Glutamatergic neuron (in vitro differentiated cells): ENCODE measurements at places on chromosomes 16 and 17. TPM values are rescaled to one million over a fixed set of nuclear protein-coding genes. Genes with fewer than 3 reads are reported as not detected.

Gene ITGAD
- not detected for total RNA-seq

Gene KRTAP17-1
- total RNA-seq: not detected

Gene FOXL1
- total RNA-seq: not detected

DNA sequence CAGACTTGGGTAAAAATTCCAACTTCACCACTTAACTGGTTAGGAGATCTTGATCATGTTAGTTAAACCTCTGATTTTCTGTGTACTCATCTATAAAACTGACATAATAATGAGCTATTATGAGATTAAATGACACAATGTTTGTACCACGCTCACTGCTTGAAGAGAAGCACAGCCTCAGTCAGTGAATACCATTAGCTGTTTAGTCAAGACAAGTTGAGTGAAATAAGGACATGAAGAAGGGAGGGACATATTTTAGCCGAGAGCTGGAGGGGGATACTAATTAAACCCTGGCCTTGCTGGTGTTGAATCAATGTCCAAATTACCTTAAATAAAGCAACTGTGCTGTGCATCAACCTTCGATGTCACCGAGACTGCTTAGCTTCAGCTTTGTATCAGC, 105.1 kb upstream of the TOX3 start:
- H3K4me1 ChIP-seq: no peaks in the 10 kb centered on the region
- no peak overlapping the region for H3K4me3 ChIP-seq
- no peaks in the 10 kb centered on the region for H3K36me3 ChIP-seq
- no peak for DNase-seq

DNA sequence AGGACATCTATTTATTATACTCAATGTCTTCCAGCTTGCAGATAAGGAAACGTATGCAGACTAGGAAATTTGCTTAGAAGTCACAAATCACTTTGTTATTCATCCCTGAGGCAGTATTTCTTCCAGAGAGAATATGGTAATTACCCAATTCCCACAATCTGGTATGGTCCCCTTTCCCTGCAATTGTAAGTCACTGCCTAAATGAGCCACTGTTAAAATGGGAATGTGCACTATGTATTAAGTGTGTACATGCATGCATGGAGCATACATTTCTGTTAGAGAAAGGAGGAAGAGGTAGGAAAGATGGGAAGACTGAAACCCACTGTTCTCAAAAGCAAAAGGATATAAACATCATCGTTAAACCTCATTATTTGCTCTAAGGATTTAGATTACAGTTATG, 10.0 kb downstream of the NUFIP2 start:
- DNase-seq: no peak
- no peaks in the 10 kb centered on the region for H3K36me3 ChIP-seq
- peaks cover 16% of the 10 kb centered on the region for H3K4me1 ChIP-seq
- no peak overlapping the region for H3K27ac ChIP-seq
- peak overlapping the region; percentile 15 for H3K4me3 ChIP-seq
- H3K27me3 ChIP-seq: peaks cover 2% of the 10 kb centered on the region

GRCh38 chr17:58621174-58621573, 70.7 kb downstream of the TEX14 start:
- no peaks in the 10 kb centered on the region for H3K36me3 ChIP-seq
- no peak overlapping the region for H3K4me3 ChIP-seq
- H3K27ac ChIP-seq: no peak overlapping the region
- H3K27me3 ChIP-seq: peaks cover 3% of the 10 kb centered on the region
- DNase-seq: no peak

DNA sequence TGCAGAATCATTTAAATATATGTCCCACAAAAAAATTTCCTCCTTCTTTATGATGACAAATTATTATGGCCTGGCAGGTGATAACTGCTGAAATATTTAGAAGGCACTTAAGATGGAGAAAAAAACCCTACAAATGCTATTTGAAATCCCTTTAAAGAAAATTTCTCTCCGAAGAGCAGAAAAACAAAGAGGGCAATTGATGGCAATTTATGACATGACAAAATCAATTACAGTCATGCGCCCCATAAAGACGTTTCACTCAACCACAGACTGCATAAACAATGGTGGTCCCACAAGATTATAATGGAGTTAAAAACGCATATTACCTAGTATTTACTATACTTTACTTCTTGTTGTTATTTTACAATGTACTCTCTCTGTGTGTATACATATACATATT, 25.2 kb upstream of the KIF2B start:
- no peaks in the 10 kb centered on the region for H3K27me3 ChIP-seq
- no peaks in the 10 kb centered on the region for H3K36me3 ChIP-seq
- no peaks in the 10 kb centered on the region for H3K4me1 ChIP-seq
- no peak overlapping the region for H3K27ac ChIP-seq

- H3K4me3 ChIP-seq: no peak overlapping the region
- DNase-seq: peak; percentile 68
- no peaks in the 10 kb centered on the region for H3K36me3 ChIP-seq
- H3K4me1 ChIP-seq: no peaks in the 10 kb centered on the region
- no peak overlapping the region for H3K27ac ChIP-seq
These were observed 58.3 kb downstream of the SPACA3 start for GRCh38 chr17:33049781-33050414.

- no peak overlapping the region for H3K27ac ChIP-seq
- H3K4me1 ChIP-seq: no peaks in the 10 kb centered on the region
- no peak overlapping the region for H3K4me3 ChIP-seq
- H3K36me3 ChIP-seq: no peaks in the 10 kb centered on the region
- H3K27me3 ChIP-seq: peaks cover 1% of the 10 kb centered on the region
These were observed 71.5 kb upstream of the RCVRN start for GRCh38 chr17:9976283-9977179.

DNA sequence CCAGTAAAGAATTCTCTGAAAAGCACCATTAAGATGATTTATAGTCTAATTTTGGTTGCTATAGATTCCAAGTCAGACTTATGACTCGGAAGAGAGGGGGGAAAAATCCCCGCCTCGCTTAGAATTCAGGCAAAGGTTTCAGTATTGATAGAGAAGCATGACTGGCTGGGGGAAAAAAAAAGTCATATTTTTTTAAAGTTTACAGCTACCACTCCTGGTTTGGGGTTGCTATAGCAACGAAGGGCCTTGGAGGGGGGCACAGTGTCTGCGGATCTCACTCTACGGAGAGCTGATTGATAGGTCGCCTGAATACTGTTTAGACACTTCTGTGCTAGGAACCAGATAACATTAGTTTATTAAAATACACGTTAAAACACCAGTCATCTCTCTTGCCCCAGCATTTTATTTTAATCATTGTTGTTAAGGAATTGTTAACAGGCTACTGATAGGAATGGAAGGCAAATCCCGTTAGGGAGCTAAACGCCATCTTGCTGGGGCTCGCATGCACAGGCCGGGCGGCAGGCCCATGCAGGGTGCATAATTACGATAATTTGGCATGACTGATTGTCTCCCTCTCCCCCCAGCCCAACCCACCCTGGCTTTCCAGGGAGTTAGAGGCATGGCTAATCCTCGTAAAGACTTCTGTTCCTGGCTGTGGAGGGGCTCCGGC, 380.0 kb upstream of the XYLT1 start:
- peak; percentile 24 for DNase-seq
- H3K4me3 ChIP-seq: no peak overlapping the region
- peaks cover 5% of the 10 kb centered on the region for H3K4me1 ChIP-seq
- no peak overlapping the region for H3K27ac ChIP-seq

DNA sequence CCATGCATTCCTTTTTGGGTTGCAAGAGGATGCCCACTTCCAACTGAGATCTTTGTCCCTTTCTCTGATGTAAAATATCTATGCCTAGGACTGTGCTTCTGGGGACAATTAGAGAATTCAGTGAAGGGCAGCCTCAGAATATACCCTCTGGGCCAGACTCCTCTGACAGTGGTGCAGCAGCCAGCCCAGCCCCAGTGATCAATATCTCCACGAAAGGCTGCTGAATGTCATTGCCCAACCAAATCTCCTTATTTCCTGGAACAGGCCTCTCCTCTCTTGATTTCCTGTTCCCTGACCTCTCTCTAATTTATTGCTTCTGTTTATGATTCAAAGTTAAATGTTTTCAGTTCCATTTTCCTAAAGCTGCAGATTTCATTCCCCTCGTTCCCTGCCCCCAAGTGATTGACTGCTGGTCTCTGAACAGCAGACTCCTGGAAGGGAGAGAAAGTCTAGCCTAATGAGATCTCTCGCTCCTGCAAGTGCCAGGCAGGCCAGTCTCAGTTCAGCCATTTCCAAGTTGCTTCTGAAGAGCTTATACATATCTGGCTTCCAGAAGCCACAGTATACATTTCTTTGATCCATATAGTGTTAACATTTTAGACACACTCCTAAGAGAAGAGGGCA, 104.4 kb upstream of the SALL1 start:
- no peak for DNase-seq
- no peak overlapping the region for H3K4me3 ChIP-seq
- H3K36me3 ChIP-seq: peaks cover 11% of the 10 kb centered on the region

DNA sequence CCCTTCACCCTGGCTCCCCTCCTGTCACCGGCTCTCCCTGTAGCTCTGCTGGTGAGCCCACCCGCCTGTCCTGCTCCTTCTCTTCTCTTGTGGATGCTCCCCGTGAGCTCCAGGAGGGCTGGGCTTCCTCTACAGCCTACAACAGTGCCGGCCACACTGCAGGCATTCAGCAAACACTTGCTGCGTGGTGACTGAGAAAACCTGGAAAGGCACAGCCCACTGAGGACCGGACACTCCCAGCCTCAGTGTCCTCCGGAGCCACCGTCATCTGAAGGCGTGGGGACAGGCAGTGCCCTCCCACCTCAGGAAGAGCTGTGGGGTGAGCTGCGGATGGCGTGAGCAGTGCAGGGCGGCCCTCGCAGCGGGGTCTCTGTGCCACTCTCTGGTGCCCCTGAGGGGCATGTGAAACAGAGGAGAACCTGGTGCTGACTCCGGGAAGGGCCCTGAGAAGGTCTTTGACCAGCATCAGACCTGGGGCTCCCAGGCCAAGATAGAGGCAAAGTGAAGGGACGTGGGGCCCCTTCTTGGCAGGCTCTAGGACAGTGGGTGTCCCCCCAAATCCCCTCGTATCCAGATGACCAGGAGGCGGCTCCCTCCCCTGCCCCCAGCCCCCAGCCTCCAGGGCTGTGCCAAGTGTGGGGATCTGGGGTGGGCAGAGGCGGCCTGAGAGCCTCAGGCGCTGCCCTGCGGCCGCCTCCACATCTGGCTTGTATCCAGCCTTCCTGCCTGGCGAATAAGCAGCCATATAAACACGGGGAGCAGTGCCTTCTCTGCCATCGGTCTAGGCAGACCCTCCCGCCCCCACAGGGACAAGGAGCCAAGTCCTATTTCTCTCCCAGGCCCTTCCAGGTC, 44.0 kb upstream of the PABPN1L start:
- no peak overlapping the region for H3K27ac ChIP-seq
- no peak overlapping the region for H3K4me3 ChIP-seq
- peaks cover 16% of the 10 kb centered on the region for H3K27me3 ChIP-seq
- no peak for DNase-seq

DNA sequence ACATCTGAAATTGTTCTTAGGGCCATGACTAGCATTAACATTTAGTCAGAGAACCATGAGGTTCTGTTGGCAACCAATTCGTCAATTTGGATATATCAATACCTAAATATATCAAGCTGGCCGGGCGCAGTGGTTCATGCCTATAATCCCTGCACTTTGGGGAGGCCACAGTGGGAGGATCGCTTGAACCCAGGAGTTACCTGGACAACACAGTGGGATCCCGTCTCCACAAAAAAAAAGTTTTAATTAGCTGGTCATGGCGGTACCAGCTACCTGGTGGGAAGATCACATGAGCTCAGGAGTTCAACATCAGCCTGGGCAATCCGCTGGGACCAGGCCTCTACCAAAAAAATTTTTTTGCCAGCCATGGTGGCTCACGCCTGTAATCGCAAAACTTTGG, 8.4 kb downstream of the YWHAE start:
- no peak for DNase-seq
- H3K27ac ChIP-seq: no peak overlapping the region
- peaks cover under 1% of the 10 kb centered on the region for H3K27me3 ChIP-seq
- H3K4me1 ChIP-seq: peaks cover 15% of the 10 kb centered on the region
- H3K36me3 ChIP-seq: no peaks in the 10 kb centered on the region

DNA sequence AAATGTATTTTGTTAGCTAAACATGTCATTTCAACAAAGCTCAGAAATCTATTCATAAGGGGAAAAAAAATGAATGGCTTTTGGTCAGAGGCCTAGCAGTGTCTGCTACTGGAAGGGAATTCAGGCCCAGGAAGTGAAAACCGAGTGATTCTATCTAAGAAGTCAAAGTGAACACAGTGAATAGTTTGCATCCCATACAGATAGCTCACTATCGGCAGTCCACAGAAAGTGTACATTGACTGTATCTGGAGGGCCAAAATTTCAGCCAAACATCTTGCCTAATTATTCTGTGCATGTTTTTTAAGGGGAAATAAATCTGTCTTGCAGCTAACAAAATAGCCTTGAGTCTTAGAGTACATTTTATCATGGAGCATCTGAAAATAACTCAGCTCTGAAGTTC, 214.4 kb upstream of the CACNG5 start:
- no peak for DNase-seq
- no peak overlapping the region for H3K27ac ChIP-seq
- no peak overlapping the region for H3K4me3 ChIP-seq
- no peaks in the 10 kb centered on the region for H3K4me1 ChIP-seq

GRCh38 chr17:82912484-82913089, 72.8 kb upstream of the ZNF750 start:
- peaks cover 34% of the 10 kb centered on the region for H3K4me1 ChIP-seq
- DNase-seq: no peak
- peaks cover 7% of the 10 kb centered on the region for H3K27me3 ChIP-seq

DNA sequence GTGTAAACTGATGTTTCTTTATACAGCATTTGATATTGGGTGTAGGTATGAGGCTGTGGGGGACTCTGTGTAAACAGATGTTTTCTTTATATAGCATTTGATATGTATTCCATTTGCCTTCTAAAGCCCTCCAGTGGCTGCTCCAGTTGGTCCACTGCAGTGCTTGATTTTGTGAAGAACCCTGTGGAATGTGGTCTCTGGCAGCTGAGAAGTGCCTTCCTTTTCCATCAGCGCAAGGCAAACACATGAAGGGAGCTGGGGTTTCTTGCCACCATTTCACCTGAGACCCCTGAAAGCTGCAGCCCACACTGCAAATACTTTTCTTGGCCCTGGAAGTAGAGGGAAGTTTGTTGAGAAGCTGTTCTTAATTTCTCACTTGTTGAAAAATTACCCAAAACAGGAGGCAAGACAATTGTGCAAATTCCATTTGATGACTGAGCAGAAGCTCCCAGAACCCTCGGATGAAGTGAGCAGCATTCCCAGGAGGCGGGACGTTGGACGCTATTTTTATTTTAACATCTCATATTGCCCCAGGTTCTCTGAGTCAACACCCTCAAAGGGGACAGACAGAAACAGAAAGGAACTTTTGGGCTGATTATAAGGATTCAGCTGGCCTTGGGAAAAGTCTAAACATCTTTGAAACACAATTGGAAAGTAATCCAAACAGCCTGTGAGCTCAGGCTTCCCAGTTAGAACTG, 158.5 kb upstream of the RPH3AL start:
- DNase-seq: no peak
- no peak overlapping the region for H3K4me3 ChIP-seq
- H3K27ac ChIP-seq: no peak overlapping the region
- peaks cover 11% of the 10 kb centered on the region for H3K27me3 ChIP-seq
- no peaks in the 10 kb centered on the region for H3K4me1 ChIP-seq
- H3K36me3 ChIP-seq: peaks cover 34% of the 10 kb centered on the region

GRCh38 chr17:52470553-52470952, 312.0 kb upstream of the CA10 start:
- DNase-seq: no peak
- H3K27me3 ChIP-seq: no peaks in the 10 kb centered on the region
- H3K4me1 ChIP-seq: peaks cover 14% of the 10 kb centered on the region
- no peaks in the 10 kb centered on the region for H3K36me3 ChIP-seq
- no peak overlapping the region for H3K4me3 ChIP-seq

GRCh38 chr16:88333848-88334777, 48.6 kb upstream of the ZNF469 start:
- H3K27me3 ChIP-seq: peaks cover 3% of the 10 kb centered on the region
- H3K36me3 ChIP-seq: peaks cover 14% of the 10 kb centered on the region
- H3K4me3 ChIP-seq: no peak overlapping the region
- DNase-seq: no peak
- no peak overlapping the region for H3K27ac ChIP-seq
